ENCODE measurements at places on chromosomes 2 and 18. TPM values are rescaled to one million over a fixed set of nuclear protein-coding genes. Genes with fewer than 3 reads are reported as not detected.

UGT1A10 gene
- total RNA-seq, result not detected

AMER3 gene
- not detected for total RNA-seq

MROH2A gene
- total RNA-seq, result not detected

SFTPB gene
- not detected for total RNA-seq

GPR39 gene
- total RNA-seq, result 1.3 TPM
